ENCODE measurements at places on chromosomes 7 and 10.

- no peak for DNase-seq
These were observed 33.3 kb downstream of the OTUD1 start for GRCh38 chr10:23472181-23472580.

- no peak for DNase-seq
These were observed 32.7 kb upstream of the PURB start for GRCh38 chr7:44918029-44918428.

GRCh38 chr7:140304191-140304799 is 94.0 kb downstream of the SLC37A3 start:
- no peak for DNase-seq

GRCh38 chr7:155284496-155285274 is 13.0 kb upstream of the INSIG1 start:
- no peak for DNase-seq

GRCh38 chr7:112160130-112160770 is 45.9 kb downstream of the DOCK4 start:
- DNase-seq: no peak

- no peak for DNase-seq
These were observed 26.7 kb downstream of the SEC23IP start for GRCh38 chr10:119919271-119919670.

- no peak for DNase-seq
These were observed 172.0 kb upstream of the ZNF32 start for GRCh38 chr10:43820663-43821062.

DNA sequence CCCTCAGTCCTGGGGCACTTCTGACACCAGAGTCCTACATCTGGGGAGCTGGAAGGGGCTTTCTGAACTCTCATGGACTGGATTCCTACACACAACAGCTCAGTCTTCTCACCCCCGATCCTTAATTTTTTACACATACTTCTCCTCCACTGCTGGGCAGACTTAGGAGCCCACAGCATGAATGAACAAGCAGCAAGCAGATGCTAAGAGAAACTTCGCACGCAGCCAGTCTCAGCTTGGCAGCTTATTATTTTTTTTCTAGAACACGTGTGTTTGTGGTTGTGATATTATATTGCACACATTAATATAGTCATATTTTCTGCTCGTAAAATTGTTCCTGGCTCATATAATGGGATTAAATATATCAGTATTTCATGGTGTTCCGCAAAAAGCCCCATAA is 50.9 kb upstream of the LOXL4 start:
- no peak for DNase-seq
